ENCODE measurements at places on chromosomes 5 and 9.
A peak's percentile ranks its signal among the peaks of the same experiment; 100 is the strongest.

GRCh38 chr9:110140276-110140675 is 67.7 kb downstream of the C9orf152 start:
- no peak for DNase-seq

- DNase-seq: no peak
Measured at GRCh38 chr5:111505096-111505495, 7.2 kb downstream of the STARD4 start.

- peak; percentile 44 for DNase-seq
Measured at GRCh38 chr5:98905857-98906688, 22.7 kb downstream of the CHD1 start.

DNA sequence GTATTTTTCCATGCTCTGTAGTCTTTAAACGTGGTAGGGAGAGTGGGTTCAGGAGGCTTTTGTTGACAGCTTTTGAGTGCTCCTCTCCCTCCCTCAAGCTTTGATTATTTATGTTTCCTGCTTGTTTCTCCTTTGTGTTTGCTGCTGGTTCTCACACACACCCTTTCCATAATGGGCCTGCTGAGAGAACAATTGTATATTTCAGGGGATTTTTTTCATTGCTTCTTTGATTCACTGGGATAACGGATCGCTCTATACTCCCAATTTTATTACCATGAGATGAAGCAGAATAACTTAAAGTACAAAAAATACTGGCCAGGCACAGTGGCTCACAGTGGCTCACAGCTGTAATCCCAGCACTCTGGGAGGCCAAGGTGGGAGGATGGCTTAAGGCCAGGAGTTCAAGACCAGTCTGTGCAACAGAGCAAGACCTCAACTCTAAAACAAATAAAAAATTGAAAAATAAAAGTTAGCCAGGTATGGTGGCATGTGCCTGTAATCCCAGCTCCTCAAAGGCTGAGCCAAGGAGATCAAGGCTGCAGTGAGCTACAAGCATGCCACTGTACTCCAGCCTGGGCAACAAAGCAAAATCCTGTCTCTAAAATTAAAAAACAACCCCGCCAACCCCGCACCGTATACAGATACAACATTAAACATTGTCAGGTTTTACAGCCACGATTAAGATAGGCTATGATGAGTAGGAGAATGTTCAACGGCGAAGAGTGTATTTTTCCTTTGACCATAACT is 66.9 kb downstream of the USP20 start:
- no peak for DNase-seq

GRCh38 chr9:116959809-116960208 is 272.7 kb downstream of the TRIM32 start:
- no peak for DNase-seq

DNA sequence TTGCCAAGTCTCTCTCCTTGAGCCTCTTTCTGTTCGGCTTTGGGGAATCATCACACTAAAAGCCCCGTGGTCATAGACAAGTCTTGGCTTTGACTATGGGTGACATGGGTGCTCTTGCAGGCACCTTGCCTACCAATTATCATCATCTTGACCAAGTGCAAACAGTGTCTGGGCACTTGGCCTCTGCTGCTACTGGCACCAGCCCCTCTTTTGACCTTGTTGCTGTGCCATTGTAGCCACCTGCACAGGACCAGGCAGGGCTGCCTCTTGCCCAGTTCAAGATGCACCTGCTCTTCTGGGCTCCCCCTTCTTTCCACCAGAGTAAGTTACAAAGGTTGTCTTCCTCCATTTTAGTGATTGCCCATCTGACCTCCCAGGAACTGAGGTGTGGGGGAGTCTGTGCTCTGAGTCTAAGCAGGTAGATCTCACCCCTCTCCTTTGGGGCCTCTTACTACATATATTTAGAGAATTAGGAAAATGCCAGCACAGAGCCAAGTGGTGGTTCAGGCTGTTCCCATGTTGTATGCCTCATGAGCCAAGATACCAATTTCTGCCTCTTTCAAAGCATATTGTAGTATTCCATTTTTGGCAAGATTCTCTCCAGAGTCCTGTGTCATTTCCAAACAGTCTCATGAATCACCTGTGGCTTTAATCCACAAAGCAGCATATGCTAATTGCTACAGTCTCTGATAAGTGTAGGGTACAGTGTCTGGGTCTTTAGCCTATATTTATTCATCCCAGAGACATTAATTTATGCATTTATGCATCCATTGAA is 142.9 kb upstream of the DAP start:
- DNase-seq: no peak

GRCh38 chr9:123450098-123450770 is 94.2 kb downstream of the CRB2 start:
- DNase-seq: no peak

- no peak for DNase-seq
Measured at GRCh38 chr9:111038331-111039230, at the start of gene LPAR1. Gene LPAR1 (minus strand): TSS chr9:111038470. CDS start chr9:110972117, 66,353 bp downstream.

DNA sequence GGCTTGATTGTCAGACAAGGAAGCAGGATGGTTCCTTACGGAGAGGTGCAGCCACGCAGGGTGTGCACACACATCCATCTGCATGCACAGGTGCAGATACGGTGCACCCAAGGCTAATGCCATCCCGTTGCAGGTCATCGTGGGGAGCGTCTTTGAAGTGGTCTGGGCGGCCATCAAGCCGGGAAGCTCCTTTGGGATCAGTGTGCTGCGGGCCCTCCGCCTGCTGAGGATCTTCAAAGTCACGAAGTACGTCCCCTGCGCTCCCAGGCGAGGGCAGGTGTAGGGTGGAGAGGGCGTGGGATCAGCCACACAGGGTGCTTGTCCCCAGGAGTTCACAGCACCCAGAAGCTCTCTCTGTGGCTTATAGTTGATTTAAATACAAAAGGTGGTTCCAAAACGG is 106.4 kb downstream of the CACNA1B start:
- no peak for DNase-seq

DNA sequence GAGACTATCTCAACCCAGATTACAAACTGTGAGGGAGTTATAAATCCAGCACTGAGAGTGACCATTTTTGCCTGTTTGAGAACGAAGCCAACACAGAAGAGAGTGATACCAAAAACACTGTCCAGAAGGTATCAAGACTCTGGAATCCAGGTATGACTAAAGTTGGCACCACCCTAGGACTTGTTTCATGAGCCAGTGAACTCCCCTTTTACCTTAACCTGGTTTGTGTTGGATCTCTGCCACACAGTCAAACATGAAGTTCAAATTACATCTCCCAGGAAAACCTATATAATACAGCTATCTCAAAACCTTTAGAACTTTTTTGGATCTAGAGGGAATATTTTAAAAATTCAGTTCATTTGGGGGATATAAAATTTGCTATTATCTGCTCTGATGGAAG is 11.4 kb downstream of the ZBTB5 start:
- no peak for DNase-seq

GRCh38 chr5:141846031-141846430 is 32.2 kb downstream of the PCDH1 start:
- DNase-seq: no peak

- no peak for DNase-seq
Measured at GRCh38 chr5:15510092-15510491, 10.1 kb downstream of the FBXL7 start.

GRCh38 chr5:51411921-51412325 is 28.7 kb downstream of the ISL1 start:
- no peak for DNase-seq

DNA sequence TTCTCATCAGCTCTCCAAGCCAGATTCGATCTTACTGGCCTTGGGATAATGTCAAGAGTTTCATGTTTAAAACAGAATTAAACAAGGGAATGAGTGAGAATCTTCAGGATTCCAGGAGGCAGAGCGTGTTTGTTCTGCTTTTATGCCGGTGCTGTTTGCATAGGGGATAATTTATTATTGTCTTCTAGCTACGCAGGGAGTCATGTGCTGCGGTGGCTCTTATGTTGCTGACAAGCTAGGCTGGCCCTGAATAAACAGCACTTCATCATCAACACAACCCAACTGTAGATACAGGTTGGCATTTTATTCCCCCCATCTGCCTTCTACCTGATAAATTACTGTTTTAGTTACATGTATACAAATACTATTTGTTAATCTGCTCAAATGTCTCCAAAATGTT is 47.1 kb upstream of the PCA3 start:
- no peak for DNase-seq

DNA sequence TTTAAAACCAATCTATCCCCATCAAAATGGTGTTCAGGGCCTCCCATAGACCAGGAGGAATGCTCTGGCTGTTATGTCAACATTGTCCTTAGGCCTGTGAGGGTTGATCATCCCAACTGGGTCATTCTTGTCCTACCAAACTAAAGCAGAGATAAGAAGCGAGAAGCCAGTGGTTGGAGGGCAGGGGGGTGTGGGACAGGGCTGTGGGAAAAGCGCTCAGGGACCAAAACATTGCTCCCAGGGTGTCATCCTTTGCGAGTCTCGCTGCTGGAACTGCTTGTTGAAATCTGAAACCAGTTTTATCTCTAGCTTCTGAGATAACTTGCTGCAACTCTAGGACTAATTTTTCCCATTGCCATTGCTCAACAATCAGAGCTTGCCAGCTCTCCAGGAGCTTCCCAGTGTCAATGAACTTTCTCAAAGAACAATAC is 48.1 kb downstream of the SPATA31C2 start:
- DNase-seq: no peak

Measured in HepG2 (cell line).